ENCODE measurements at places on chromosomes 4 and X. TPM values are rescaled to one million over a fixed set of nuclear protein-coding genes. Genes with fewer than 3 reads are reported as not detected.
A peak's percentile ranks its signal among the peaks of the same experiment; 100 is the strongest.

GRCh38 chrX:136080766-136081165 lies 66.6 kb upstream of the FHL1 start:
- no peak overlapping the region for H3K4me3 ChIP-seq
- no peak for DNase-seq
- H3K4me1 ChIP-seq = no peaks in the 10 kb centered on the region
- H3K36me3 ChIP-seq = no peaks in the 10 kb centered on the region
- peaks cover 8% of the 10 kb centered on the region for H3K27me3 ChIP-seq

DNA sequence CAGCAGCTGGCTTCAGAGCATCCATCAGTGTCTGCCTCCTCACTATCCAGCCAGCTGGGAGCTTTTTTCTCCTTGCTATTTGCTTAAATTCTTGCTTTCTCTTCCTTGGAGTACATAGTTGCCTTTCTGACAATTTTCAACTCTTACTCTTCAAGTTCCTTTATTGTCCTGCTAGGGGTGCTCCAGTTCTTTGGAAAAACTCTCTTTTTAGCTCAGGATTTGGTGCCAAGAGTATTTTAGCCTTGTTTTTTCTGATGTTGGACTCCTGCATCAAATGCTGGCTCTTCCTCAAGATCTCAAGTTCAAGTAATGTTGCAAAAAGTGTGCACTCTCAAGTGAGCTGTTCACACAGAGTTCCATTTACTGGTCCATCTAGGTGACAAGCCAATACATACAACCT lies 126.4 kb downstream of the KDR start:
- no peaks in the 10 kb centered on the region for H3K36me3 ChIP-seq
- H3K4me1 ChIP-seq = no peaks in the 10 kb centered on the region
- no peak for DNase-seq

GRCh38 chrX:136773648-136774047 lies 7.1 kb downstream of the ARHGEF6 start:
- no peak overlapping the region for H3K4me3 ChIP-seq
- no peaks in the 10 kb centered on the region for H3K27me3 ChIP-seq
- no peak for DNase-seq
- H3K27ac ChIP-seq = no peak overlapping the region
- H3K4me1 ChIP-seq = peaks cover 19% of the 10 kb centered on the region

- no peak overlapping the region for H3K27ac ChIP-seq
- H3K4me3 ChIP-seq = no peak overlapping the region
- H3K4me1 ChIP-seq = peaks cover 2% of the 10 kb centered on the region
- no peak for DNase-seq
- H3K36me3 ChIP-seq = no peaks in the 10 kb centered on the region
- H3K27me3 ChIP-seq = peaks cover 14% of the 10 kb centered on the region
These were observed 1.8 kb downstream of the CPZ start for GRCh38 chr4:8594097-8595038.

DNA sequence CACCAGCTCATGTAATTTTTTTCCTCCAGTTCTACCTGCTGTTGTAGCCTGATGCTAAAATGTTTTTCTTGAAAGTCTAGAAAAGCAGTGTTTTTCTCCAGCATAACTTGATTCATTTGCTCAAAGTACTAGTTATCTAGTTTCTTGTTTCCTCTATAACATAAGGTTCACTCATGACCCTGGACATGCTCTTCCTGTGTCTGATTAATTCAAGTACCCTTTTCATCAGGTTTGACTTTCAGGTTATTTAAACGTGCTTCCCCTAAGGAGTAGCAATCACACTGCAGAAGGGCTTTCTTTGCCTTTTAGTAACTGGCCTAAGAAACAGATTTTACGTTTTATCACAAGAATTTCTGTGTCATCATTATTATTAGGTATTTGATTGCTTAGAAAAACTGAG lies 66.8 kb upstream of the EGFL6 start:
- no peak overlapping the region for H3K4me3 ChIP-seq
- H3K27me3 ChIP-seq = no peaks in the 10 kb centered on the region
- peaks cover 3% of the 10 kb centered on the region for H3K36me3 ChIP-seq
- H3K4me1 ChIP-seq = no peaks in the 10 kb centered on the region
- no peak for DNase-seq

DNA sequence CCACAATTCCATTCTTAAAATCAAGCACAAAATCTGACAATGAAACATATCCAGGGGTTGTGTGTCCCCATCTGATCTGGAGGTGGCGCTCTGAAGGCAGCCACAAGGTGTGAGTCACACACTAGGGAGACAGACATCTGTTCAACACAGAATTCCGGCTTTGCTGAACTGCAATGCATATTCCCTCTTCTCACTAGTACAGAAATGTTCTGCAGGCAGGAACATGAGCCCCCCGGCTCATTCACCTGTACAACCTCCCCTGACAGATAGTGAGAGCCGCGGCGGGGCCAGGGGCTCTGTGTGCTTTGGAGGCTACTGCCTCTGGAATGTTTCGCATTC lies 41.9 kb downstream of the WDR1 start:
- peak overlapping the region; percentile 61 for H3K27ac ChIP-seq
- peaks cover 8% of the 10 kb centered on the region for H3K36me3 ChIP-seq
- peaks cover 10% of the 10 kb centered on the region for H3K4me1 ChIP-seq
- no peak for DNase-seq

GRCh38 chrX:19072372-19072771 lies 49.9 kb downstream of the ADGRG2 start:
- H3K27ac ChIP-seq = no peak overlapping the region
- no peak overlapping the region for H3K4me3 ChIP-seq
- H3K36me3 ChIP-seq = no peaks in the 10 kb centered on the region
- H3K27me3 ChIP-seq = no peaks in the 10 kb centered on the region
- no peaks in the 10 kb centered on the region for H3K4me1 ChIP-seq
- no peak for DNase-seq

DNA sequence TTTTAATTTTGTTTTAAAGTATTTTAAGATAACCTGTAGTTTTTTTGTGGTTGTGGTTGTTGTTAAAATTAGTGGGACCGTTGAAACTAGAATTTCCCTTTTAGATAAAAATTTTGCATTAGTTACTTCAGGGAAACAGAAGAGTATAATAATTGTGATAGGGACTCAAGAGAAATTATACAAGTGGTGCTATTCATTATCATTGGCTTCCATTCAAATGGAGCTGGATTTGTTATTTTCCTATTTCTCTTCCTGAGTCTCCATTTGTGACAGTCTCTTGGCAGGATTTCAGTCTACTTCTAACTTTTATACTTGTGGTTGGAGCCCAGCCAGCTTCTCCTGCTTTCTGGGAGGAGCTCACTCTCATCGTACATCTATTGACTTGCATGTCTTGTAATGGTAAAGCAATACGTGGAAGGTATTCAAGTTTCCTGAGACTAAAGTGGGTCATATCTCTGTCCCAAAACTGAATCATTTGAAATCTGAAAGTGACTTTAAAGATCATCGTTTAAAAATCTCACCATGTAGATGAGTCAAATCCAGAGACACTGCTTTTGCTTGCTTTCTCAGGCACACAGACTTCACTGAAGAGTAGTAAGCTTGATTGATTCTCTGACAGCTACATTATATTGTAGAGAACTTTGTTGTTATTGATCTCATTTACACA lies 155.8 kb downstream of the RPA4 start:
- DNase-seq = no peak
- no peaks in the 10 kb centered on the region for H3K4me1 ChIP-seq
- no peak overlapping the region for H3K27ac ChIP-seq

DNA sequence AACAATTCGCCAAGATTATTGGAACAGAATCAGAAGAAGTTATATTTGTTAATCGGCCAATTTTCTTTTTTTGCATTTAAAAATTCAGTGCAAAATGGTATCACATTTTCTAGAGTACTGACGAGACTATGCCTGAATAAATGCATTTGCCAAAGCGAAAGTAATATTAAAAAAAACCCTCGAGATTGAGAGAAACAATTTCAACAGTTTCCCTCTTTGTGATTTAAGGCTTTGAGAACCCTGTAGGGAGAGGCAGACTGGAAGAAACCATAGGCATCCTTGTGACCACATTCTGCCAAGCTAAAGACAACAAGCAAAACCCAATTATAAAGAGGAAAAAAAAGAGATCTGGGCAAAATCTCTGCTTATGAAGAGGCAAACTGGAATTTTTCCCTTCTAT lies 218.1 kb upstream of the GK2 start:
- H3K4me1 ChIP-seq = no peaks in the 10 kb centered on the region
- H3K27me3 ChIP-seq = no peaks in the 10 kb centered on the region

GRCh38 chr4:1500231-1500965 lies 94.2 kb upstream of the NKX1-1 start:
- H3K27ac ChIP-seq = peak overlapping the region; percentile 37
- no peak overlapping the region for H3K4me3 ChIP-seq
- H3K4me1 ChIP-seq = no peaks in the 10 kb centered on the region
- no peaks in the 10 kb centered on the region for H3K27me3 ChIP-seq

DNA sequence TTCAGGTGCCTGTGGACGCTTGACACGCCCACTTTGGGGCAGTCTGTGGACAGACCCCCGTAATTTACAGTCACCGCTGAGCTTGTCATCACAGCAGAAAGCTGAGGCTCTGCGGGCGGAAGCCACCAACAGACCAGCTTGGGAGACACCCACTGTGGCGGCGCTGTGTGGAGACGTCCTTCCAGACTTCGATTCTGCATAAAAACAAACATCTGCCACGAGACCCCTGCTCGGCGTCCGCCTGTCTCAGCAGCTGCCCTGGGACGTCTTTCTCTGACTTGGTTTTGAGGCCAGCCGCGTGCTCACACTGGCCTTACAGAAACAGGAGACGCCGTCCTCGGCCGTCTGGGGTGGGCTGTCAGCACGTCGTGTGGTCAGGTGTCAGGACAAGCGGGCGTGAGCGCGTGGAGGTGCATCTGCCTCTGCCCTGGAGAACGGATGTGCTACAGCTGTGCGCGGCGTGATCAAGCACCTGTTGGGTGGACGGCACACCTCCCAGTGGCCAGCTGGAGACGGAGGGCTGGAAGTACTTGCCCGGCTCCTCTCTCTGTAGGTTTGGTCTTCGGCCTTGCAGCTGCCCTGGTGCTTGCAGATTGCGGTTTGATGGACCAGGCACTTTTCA lies 37.5 kb downstream of the PIGG start:
- H3K4me1 ChIP-seq = peaks cover 7% of the 10 kb centered on the region
- H3K4me3 ChIP-seq = no peak overlapping the region
- H3K27me3 ChIP-seq = no peaks in the 10 kb centered on the region
- H3K27ac ChIP-seq = no peak overlapping the region
- no peak for DNase-seq
- peaks cover 48% of the 10 kb centered on the region for H3K36me3 ChIP-seq

DNA sequence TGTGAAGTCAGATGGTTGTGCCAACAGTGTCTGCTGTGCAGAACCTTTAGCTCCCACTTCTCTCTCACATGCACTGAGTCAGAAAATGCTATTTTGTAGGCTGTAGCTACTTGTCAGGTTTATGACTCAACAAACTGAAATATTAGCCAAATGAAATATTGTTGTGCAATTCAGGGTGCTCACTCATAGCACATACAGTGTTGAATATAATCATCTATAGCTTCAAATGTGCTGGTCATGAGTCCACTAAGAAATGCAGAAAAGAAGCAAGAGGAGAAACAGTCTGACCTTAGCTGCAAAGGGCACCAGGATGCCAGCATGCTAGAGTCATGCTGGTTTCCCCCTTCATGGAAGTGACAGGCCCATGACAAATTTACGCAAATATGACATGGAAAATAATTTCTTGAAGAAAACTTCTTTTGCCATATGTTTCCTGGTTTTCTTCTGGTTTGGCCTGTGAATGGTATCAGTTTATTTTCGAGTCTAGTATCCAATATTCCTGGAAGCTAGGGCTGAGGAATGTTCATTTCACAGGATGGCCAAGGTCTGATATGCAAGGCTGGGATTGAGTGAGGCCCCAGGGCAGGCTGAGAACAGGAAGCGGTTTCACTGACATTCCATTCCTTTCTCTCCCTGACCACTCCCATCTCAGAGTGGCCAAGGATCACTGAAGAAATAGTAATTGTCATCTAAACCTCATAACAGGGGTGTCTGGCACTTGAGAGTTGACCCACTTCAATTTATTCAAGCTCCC lies 10.3 kb upstream of the CXCL2 start:
- H3K4me3 ChIP-seq = no peak overlapping the region
- H3K27me3 ChIP-seq = peaks cover 4% of the 10 kb centered on the region
- no peak overlapping the region for H3K27ac ChIP-seq
- DNase-seq = no peak
- no peaks in the 10 kb centered on the region for H3K36me3 ChIP-seq

GRCh38 chr4:11625211-11625610 lies 196.5 kb upstream of the HS3ST1 start:
- no peak for DNase-seq
- H3K36me3 ChIP-seq = no peaks in the 10 kb centered on the region
- no peak overlapping the region for H3K27ac ChIP-seq
- H3K27me3 ChIP-seq = no peaks in the 10 kb centered on the region
- H3K4me3 ChIP-seq = no peak overlapping the region

DNA sequence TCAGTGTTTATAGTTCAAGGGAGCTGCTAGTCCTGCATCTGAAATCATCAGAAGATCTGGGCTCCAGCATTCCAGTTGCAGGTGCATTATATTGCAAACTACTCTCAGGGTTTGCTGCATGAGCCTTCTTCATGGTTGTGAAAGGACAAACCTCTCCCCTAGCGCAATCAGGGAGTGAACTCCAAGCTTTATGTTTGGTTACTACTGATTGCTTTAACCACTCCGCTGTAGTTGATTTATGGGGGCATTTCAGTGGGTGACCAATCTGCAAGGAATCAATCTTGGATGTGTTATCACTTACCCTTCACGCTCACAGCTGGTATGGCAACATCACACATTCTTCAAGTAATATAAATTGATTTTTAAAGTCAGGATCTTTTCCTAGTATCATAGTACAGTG lies 552.1 kb downstream of the SPOCK3 start:
- no peaks in the 10 kb centered on the region for H3K36me3 ChIP-seq
- DNase-seq = no peak
- H3K4me3 ChIP-seq = no peak overlapping the region
- H3K27ac ChIP-seq = no peak overlapping the region

DNA sequence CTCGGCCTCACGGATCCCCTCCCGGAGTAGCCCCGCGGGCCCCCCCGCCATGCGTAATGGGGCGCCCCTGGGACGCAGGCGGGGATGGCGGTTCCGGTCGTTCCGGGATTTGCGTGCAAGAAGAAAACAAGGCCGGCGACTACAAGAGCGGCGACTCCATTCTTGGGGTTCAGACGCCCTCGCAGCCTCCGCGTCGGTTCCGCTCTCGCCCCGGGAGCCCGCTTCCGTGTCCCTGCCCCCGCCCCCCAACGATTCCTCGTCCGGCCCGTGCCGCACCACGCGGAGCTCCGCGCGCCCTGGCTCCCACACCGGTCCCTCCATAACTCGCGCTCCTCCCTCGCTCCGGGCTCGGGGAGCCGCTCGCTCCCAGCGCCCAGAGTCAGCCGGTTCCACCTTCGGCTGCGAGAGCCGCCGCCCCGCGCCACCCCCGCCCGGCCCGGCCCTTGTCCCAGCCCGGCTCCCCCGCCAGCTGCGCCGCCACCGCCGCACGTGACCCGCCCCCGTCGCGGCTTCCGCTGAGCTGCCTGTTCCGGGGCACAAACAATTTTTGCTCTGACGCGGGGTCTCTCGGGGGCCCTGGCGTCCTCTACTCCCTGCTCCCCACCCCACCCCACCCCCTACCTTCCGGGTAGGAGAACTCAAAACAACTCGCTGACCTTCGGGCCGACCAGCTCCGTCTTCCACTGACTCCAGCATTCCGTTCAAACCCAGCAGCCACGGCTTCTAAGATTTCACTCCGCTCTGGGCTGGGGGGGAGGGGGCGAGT lies 78.8 kb upstream of the BCOR start:
- DNase-seq = peak; percentile 73
- H3K4me3 ChIP-seq = peak overlapping the region; percentile 93
- H3K36me3 ChIP-seq = no peaks in the 10 kb centered on the region
- H3K27ac ChIP-seq = peak overlapping the region; percentile 98
- H3K4me1 ChIP-seq = peaks cover 14% of the 10 kb centered on the region
- H3K27me3 ChIP-seq = no peaks in the 10 kb centered on the region

Gene GIMD1
- not detected for total RNA-seq

Gene GPR50
- not detected for total RNA-seq

Gene TRIM75
- total RNA-seq = not detected

Gene RBM10
- total RNA-seq = 52.3 TPM

Gene HSFX4
- not detected for total RNA-seq

Gene FAM53A
- total RNA-seq = 1.3 TPM

Gene SCML2
- total RNA-seq = 2.1 TPM

Gene TMEM31
- not detected for total RNA-seq

Gene ARSD
- total RNA-seq = 1.5 TPM

All from naive thymus-derived CD8-positive, alpha-beta T cell (primary cell).